ENCODE measurements at places on chromosomes 2 and 18.

DNA sequence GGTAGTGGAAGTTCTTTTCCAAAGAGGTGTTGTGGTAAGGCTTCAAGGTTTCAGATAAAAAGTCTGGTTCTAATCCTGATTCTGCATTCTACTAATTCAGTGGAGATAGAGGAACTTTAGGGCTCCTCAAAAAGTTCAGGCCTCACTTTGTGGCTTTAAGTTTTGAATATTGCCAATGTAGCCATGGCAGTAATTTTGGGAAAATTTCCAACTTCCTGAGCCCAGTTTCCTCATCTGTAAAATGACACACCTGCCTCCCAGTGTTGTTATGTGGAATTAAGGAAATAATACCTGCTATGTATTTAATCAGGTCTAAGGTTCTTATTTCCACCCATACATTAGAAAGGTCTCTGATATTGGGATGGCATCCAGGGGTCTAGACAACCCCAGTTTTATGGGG is 147.6 kb upstream of the ITGA6 start:
- DNase-seq: no peak

DNA sequence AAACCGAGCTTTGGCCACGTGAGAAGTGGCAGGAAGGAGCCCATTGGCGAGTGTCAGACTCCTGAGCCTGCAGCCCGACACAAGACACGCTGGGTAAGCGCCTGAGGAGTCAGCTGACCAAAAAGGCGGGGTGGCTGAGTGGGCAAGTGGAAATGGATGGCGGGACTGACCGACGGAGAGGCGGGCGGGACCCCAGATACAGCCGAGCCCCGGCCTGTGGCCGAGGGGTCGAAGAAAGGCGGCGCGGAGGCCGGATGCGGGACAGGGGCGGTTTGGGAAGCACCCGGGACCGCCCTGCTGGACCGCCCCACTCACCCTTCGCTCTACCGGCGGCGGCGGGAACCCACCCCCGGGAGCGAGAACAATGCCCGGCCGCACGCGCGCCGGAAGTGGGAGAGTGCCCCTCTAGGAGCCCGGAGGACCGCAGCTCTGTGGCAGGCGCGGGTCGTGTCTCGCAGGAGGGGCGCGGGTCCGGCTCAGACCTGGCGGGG is 22.8 kb downstream of the ZSCAN30 start:
- DNase-seq: no peak

DNA sequence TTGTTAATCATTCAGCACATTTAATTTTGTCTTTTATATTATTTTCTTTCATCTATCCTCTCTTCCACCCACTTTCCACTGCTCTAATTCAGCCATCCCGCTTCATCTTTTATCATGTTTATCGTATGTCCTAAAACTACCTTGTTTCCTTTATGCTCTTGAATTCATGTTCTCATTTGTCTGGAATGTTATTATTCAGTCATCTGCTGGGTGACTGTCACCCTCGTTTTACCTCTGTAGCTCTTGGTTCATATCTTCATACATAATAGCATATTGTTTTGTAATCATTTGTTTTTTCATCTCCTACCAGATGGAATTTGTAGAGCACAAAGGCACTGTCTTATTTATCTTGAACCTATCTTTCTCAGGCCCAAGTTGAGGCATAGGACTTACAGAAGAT is 37.0 kb downstream of the SMCHD1 start:
- DNase-seq: no peak

DNA sequence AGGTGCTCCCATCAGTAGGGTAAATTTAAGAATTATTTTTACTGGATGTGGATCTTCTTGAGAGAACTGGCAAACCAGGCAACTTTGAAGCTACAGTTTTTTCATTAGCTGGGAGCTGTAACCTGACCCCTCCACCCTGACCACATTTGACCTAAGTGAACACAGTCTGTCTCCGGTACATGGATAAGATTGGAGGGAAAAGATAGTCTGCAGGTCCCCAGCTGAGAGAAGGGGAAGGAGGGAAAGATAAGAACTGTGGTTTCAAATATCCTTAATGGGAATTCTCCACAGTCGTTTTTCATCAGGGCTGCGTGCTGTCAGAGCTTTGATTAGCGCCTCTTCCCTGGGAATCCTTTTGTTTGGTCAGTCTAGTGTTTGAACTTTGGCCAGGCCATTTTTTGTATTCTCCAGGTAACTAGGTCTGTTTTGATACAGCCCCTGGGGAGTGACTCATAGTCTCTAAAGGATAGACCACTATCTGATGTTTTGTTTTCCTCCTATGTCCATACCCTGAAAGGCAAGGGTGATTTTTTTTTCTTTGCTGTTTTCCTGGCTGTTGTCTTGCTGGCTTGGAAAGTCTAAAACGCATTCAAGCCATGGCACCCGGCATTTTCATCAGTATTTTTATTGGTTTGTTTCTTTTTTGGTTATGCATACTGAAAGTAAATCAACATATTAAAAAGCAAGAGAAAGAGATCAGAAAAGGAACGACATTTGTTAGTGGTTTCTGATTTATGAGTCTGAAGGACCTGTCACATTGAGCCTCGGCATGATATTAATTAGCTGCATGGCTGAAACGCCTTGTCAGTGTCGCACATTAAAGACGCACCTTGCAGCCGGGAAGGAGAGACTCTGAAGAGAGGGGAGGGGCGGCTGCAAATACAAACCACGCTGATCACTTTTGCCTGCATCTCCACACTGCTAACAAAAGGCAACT is 183.4 kb upstream of the FN1 start:
- no peak for DNase-seq

DNA sequence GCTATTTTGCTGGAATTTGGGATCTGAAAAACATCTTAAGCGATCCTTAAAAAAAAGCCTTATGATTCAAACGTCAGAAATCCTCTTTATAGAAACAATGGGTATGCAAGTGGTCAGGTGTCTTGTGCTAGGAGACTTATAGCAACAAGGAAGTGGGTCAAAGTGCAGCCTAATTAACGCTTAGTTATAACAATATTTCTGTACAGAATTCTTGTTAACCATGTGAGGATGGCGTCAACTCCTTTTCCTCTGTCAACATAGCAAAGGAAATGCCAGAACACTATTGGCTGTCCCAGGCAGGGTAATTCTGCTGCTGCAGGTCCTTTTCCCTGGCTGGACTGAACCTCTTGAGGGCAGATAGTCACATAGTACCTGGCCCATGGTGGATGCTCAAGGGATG is 189.4 kb downstream of the MSH2 start:
- DNase-seq: no peak

GRCh38 chr2:18479947-18480369 is 80.5 kb downstream of the RDH14 start:
- DNase-seq: peak; percentile 17

GRCh38 chr2:68225119-68225632 is 27.2 kb downstream of the PPP3R1 start:
- DNase-seq: no peak

DNA sequence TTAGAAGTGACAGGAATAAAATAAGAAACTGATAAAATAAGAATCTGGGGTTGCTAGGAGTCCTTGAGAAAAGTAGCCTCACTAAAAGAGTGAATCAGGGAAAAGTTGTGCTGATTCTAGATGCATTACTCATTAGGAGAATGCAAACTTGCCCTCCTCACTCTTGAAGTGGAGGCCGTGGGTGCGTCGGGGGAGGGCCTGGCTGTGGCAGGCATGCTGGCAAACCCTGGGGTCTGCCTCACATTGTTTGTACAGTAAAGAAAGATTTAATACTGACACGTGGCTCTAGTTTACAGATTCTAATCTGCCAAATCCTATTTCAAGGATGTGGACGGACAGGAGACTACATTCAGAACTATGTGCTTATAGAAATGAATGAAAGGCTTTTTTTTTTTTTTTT is 41.9 kb downstream of the TANC1 start:
- no peak for DNase-seq

GRCh38 chr2:232038251-232038880 is 76.9 kb downstream of the DIS3L2 start:
- DNase-seq: no peak

DNA sequence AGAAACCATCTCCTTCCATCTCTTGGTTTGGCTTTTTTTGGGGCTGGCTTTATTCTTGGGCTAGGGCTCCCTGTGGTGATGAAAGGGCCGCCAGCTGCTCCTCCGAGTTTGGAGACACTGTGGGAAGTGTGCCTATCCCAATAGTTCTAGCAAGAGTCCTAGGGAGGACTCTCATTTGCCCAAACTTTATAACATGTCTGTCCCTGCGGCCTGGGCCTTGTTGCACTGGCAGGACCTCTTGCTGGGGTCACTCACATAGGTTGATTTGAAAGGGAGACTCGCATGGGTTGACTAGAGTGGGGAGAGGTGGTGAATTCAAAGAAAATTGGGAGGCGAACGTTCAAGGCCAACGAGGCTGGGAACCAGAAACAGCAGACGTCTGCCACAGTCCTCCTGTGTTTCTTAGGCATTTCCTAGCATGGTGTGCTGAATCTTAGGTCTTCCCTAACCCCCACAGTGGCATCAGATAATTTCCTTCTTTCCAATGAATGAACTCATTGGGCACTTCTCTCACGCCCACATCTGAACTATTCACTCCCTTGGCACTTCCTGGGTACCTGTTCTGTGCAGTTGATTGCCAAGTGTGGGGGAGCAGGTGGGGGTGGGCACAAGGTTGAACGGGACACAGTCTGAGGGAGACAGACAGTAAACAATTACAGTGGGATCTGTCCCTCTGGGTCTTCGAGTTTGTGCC is 26.8 kb downstream of the NIFK start:
- no peak for DNase-seq

GRCh38 chr2:20465716-20466394 is 19.0 kb downstream of the RHOB start:
- DNase-seq: no peak

DNA sequence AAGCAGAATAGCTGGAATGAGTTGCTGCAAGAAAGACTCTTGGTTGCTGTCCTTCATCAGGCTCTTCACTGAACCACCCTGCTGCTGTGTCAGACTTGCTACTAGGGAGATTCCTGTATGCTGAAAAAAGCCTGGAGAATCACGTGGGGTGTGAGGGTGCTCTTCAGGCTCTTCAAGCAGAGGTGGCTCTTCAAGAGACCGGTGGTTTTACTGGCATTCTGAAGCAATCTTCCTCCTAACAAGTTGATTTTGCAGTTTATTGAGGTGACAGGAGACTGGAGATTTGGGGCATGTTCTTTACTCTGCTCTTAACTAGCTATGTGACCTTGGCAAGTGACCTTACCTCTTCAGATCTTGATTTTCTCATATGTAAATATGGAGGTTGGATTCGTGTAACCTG is 14.1 kb downstream of the TMEM178A start:
- DNase-seq: no peak

GRCh38 chr18:63975628-63976027 is 5.7 kb downstream of the SERPINB8 start:
- DNase-seq: no peak

DNA sequence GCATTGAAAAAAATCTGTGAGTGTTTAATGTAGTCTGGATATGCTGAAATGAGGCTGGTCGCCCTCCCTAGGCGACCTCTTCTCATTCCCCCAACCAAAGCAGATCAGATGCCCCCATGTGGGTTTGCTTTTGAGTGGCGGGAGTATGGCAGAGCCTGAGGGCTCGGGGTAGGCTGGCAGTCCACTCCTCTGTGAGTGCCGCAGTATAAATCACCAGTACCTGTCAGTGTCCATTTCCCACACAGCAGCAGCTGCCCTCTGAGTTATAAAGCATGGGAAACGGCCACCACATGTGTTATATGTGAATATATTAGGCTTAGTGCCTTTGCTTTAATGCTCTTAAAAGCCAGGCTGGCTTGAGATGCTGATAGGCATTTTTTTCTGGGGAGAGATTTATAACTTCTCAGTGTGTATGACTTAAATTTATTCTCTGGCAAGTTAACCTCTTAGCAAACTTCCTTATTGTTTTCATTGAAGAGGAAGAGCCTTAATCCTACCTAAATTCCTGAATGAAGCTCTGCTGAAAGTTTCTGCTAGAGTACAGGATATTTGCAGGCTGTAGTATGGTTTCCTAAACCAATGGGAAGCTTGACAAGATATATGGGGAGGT is 3.8 kb downstream of the DCC start:
- DNase-seq: no peak

- DNase-seq: no peak
These were observed 133.0 kb downstream of the MSH2 start for GRCh38 chr2:47535996-47536395.

DNA sequence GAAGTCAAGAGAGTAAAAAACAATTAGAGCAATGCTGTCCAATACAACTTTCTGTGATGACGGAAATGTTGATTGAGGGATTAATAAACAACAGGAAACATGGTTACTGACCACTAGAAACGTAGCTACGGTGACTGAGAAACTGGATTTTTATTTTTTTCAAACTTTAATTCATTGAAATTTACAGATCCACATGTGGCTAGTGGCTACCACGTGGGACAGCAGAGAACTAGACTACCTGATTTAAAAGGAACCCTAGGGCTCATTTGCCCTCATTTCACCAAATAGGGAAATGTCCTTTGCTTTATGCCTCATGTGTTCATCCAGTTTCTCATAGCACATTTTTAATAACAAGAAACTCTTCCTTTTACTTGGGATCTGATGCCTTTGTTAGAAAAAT is 413.0 kb downstream of the TGIF1 start:
- DNase-seq: no peak

GRCh38 chr2:217521820-217522219 is 481.0 kb downstream of the TNS1 start:
- no peak for DNase-seq

DNA sequence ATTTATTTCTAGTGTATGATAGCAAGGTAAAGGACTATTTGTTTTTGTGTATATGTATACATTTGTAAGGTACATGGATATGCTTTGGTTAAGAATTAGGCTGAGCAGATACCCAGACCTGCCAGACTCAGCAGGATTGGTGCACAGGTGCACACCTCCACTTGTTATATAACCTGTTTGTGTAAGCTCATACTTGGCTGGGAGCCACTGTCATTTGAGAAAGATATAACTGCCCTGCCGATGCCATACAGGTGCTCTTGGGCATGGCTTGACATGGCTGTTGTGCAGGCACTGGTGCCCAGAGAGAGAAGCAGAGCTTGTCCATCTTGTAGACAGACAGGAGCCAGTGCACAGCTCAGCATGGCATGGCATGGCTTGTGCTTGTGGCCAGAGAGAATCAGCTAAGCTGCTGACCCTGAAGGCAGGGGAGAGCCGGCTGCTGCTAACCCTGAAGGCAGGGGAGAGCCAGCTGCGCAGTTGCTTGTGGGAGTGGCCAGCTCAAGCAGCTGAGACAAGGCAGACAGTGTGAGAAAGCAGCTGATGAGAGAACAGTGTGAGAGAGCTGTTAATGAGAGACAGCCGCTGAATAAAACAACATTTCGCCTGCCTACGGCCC is 136.5 kb downstream of the RNF144A start:
- no peak for DNase-seq

All from AG09309 (cell line).